Central memory CD8-positive, alpha-beta T cell (primary cell): ENCODE measurements at places on chromosomes 11 and 22.

GRCh38 chr11:29187215-29187614, 829.6 kb downstream of the KCNA4 start:
- no peak for DNase-seq

DNA sequence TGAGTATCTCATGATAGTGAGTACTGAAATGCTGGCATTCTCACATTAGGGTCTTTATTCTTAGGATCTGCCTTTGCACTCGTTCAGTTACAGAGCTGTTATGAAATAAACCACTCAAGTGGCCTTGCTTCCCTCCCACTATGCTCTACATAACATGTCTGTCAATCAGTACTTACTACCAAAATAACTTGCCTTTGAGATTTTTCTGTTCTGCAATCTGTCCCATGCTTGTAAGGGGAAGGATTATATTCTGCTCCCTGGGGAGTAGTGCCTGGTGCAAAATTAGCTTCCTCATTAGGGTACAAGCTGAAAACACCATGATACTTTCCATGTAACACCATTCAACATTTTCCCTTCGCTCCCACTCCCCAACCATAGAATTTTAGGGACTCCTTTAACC, 1.9 kb upstream of the GRAP2 start:
- DNase-seq: no peak

GRCh38 chr22:41117127-41117965, 25.0 kb downstream of the EP300 start:
- DNase-seq: no peak

DNA sequence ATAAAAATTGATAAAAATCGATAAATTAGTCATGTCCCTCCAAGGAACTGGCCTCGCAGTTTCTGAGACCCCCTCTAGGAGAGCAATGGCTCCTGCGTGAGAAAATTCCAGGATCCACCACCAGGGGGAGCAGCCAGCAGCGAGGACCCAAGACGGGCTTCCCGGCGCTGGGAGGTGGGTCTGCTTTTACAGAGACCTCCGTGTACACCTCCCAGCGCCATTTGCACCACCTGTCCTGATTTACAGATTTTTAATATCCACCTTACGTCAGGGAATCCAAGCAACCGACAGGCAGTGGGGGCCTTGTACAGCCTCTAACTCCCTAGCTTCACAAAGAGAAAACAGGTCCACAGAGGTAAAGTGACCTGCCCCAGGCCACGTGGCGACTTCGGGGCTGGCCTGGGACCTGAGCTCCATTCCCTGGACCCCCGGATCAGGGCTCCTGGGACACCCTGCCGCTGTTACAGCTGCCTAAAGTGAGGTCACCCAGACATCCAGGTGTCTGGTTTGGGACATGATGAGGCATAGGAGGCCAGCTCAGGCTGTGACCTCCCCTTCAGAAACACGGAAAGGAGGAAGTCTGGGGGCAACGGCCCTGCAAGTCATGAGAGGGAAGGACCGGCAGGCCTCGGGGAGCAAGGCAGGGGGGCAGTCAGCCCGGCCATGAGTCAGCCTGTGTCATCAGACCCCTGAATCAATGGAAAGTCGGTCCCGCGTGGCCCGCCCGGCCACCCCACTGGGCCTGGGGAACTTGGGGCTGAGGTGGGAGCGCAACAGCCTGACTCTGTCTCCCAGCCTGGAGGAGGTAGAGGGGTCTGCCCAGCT, 3.5 kb downstream of the OSM start:
- DNase-seq: peak; percentile 59

DNA sequence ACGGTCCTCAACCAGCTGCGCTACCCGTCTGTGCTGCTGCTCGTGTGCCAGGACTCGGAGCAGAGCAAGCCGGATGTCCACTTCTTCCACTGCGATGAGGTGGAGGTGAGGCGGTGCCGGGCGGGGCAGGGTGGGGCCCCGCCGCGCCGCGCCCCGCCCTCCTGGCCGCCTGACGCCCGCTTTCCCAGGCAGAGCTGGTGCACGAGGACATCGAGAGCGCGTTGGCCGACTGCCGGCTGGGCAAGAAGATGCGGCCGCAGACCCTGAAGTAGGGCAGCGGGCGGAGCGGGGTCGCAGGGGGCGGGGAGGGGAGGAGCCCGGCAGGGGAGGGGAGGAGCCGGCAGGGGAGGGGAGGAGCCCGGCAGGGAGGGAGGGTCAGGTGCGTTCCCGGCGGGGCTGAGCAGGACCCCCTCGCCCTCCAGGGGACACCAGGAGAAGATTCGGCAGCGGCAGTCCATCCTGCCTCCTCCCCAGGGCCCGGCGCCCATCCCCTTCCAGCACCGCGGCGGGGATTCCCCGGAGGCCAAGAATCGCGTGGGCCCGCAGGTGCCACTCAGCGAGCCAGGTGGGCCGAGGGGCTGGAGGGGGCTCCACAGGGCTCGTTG, 14.7 kb downstream of the EPS8L2 start:
- no peak for DNase-seq

DNA sequence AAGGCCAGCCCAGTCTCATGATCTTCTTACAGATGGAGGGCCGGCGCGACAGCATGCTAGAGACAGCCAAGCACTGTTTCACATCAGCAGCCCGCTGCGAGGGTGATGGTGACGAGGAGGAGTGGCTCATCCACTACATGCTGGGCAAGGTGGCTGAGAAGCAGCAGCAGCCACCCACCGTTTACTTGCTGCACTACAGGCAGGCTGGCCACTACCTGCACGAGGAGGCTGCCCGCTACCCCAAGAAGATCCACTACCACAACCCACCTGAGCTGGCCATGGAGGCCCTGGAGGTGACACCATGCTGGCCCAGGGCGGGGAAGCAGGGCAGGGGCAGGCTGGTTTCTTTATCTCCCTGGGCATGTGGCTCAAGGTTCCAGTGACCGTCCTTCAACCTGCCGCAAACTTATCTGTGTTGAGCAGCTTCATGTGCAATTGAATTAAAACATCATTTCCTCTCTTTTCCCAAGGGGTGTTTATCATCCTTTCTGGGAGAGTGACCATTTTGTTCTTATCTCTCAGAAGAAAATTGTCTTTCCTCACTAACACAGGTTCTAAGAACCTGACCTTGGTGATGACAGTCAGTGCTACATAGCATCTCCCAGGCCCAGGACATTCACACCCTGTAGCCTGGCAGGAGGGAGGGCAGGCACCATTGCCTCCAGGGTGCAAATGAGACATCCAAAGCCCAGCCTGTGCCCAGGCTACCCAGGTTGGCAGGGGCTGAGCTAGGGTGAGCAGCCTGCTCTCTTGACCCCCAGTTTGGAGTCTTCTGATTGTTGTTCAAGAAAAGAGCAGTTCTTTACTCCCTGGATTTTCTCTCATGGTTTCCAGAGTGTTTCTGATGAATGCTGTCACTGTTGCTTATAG, 80.7 kb downstream of the CABIN1 start:
- DNase-seq: no peak

GRCh38 chr11:125108469-125108868, 3.0 kb downstream of the TMEM218 start:
- DNase-seq: no peak

- no peak for DNase-seq
Measured at GRCh38 chr11:116310226-116310625, 462.6 kb downstream of the BUD13 start.

DNA sequence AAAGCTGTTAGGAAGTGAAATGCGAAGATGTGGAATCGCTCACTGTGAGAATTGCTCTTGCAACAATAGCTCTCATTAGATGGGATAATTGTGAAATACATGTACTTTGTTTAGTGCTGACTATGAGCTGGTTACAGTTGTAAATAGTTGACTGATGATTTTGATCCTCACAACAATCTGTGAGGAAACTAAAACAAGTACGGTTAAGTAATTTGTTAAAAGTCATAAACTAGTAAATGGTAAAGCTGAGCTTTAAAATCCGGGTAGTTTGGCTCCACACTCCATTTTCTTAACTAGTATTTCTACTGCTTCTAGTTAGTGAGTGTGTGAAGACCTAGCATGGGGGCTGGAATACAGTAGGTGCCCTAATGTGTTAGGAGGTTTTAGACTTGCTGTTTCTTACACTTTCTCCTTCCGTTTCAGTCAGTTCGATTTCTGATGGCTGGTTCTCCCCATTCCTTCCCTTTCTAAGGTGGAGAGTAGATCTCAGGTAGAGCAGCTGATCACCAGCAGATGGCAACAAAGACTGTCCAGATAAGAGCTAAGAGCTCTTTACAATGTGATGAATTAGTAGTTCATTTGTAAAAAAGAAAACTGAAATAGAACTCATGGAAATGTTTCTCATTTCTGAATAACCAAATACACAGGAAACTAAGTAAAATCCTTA, 16.3 kb upstream of the CYP2R1 start:
- DNase-seq: no peak

GRCh38 chr11:123580137-123580536, 74.3 kb downstream of the SCN3B start:
- DNase-seq: no peak

DNA sequence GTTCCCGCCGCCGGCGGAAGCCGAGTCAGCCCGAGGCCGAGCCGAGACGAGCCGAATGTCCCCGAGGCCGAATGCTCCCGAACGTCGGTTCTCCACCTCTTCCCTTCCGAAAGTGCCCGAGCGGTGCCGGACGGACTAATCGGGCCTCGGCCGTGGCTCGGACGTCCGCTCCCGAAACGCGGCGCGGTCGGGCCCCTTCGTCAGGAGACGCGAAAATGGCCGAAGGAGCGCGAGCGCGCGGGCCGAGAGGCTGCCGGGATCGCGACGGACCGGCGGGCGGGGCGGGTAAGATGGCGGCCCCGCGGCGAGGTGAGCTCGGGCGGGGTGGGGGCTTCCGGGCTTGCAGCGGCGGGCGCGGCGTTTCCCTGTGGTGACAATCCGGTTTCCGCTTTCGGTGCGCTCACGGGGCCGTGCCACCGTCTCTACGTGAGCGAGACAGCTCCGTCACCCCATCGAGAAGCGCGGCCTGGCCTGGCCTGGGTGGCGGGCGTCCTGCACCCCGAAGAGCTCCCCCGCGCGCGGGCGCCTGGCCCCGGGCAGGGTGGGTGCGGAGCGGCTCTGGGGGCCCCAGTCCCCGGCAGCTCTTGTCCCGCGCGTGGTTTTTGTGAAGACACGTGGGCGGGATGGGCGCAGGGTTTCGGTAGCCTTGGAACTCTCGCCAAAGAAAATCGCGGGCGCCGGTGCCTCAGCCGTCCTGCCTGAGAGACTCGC, at the start of gene TMEM80:
Gene TMEM80 (plus strand): TSS at position 279 of the 711 bp plus-strand sequence. CDS start 12 bp downstream, at position 291.
- DNase-seq: peak; percentile 98

- DNase-seq: no peak
Measured at GRCh38 chr11:95732930-95733602, 56.5 kb downstream of the FAM76B start.

GRCh38 chr11:64231546-64231945, 1.2 kb downstream of the DNAJC4 start:
- DNase-seq: no peak

GRCh38 chr11:13160806-13161205, 116.8 kb upstream of the BMAL1 start:
- DNase-seq: no peak

- DNase-seq: no peak
Measured at GRCh38 chr11:46306296-46306853, 28.9 kb downstream of the CREB3L1 start.

DNA sequence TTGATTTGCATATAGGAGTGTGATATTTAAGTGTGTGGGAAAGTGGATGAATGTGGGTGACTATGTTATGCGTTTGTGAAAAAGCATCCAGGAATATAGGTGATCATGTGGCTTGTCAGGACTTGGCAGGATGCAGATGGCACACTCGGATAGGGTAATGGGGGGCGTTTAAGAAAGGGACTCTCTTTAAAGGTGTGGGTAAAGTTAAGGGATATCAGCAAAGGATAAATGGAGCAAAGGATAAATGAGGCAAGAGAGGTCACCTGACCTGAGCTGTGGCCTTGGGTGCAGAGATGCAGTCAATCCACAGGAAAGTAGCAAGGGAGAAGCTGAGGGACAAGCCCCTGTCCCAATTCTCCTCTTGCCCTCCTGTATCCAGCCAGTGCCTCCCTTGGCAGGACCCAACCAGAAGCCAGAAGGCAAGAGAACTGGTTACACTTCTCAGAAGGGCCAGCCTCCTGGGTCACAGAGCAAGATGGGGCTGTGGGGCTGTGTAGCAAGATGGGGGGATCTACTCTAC, 47.5 kb upstream of the GRAMD1B start:
- DNase-seq: no peak

DNA sequence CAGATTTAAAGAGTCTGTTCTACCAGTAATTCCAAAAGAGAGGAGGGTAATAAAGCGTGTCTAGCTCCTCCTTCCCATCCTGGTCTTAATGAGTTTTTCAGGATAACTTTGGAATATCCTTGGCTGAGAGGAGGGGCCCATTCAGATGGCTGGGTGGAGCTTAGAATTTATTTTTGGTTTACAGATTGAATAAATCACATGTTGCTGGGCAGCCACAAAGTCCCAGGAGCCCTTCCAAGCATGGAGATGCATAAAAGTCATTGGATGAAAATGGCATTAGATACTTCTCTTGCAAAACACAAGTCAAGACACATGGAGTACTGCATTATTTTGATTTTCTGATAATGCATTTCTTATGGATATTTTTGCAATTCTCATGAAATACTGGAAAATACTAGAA, 139.0 kb downstream of the TRPC6 start:
- no peak for DNase-seq
